ENCODE measurements at places on chromosomes 2 and 18.

GRCh38 chr2:170113168-170113894 lies 64.6 kb upstream of the MYO3B start:
- DNase-seq: no peak

GRCh38 chr2:170829036-170829435 lies 12.3 kb downstream of the GAD1 start:
- no peak for DNase-seq

GRCh38 chr2:222398446-222398885 lies 25.9 kb upstream of the SGPP2 start:
- no peak for DNase-seq

DNA sequence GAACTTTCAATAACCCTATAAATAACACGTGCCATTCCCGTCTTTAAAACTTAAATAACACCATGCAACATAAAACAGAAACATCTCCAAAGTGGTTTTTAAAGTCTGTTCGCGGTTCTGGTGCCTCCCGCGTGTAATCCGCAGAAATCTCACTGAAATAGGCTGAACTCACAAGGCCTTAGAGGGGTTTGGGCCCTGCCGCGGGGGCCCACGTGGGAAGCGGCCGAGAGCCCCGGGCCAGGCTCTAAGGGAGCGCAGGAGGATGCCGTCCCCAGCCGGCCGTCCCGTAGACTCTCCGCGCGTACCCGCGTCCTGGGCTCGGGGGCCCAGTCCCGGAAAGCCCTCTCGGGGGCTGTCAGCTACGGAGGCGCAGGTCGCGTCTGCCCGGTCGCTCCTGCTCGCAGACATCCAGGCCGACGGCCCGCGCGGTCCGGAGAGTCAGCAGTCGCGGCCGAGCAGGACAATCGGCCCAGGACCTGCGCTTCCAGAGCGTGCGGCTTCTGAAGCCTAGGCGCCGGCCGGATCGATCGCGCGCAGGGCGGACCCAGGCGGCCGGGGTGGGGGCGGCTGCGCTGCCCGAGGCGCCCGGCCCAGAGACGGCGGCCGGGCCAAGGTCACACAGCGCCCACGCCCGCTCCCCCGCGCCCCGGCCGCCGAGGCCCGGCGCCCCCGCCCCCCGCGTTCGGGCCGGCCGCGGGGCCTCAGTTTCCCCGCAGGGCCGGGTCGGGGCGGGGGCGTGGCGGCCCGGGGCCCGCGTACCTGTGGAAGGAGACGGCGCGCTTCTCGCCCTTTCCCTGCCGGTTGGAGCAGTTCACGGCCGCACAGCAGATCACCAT lies 558 bp downstream of the THAP4 start:
- DNase-seq: no peak

- peak; percentile 7 for DNase-seq
These were observed 124.6 kb downstream of the LRATD1 start for GRCh38 chr2:14756981-14757657.

DNA sequence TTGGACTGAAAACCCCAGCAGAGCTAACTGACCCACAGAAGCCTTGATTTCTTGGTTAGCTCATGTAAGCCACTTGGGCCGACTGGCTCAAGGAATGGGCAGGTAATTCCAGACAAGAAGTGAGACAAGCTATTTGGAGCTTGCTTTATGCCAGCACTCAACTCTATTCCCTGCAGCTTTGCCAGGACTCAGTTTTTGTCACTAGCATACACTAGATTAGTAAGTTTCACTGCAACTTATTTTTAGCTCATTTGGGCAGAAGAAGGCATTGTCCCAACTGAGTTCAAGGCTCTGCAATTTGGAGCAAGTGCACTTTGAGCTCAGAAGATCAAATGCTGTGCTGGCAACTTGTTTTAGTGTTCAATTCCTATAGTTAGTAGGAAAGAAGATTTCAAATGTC lies 116.1 kb downstream of the SLC4A3 start:
- DNase-seq: no peak

- no peak for DNase-seq
These were observed 19.8 kb downstream of the MAP4K4 start for GRCh38 chr2:101717071-101717845.

DNA sequence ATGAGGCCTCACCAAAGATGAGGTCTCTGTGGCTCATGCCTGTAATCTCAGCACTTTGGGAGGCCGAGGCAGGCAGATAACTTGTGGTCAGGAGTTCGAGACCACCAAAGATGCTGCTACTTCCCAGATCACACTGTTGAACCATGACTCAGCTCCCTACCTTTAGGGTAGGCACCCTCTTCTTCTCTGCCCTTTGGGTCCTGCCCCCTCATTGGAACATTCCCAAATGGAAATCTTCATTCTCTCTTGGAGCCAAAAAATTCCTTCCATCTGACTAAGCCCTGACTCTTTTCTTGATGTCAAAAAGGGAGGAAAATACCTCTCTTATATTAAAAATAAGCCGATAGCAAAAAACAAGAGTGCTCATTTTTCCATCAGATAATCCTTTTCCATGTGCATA lies 183.5 kb downstream of the PAX3 start:
- DNase-seq: no peak

DNA sequence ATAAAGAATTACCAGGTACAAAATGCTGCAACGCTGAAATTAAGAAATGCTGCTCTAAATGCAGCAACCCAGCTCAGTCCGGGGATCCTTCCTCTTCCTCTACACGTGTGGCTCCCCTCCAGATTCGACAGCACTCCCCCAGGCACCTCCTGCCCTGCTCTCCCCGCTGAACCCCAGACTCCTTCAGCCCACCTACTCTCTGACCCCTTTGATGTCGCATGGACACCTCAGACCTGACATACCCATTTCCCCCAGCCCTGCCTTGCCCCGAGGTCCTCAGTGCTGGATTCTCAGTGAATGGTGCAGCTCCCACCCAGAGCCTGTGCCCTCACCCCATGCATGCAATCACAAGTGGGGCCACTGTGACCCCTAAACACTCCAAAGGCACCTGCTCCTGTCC lies 4.6 kb upstream of the ADRA2B start:
- no peak for DNase-seq

- no peak for DNase-seq
These were observed 7.0 kb downstream of the TMEM131 start for GRCh38 chr2:97988722-97989121.

- DNase-seq: no peak
These were observed 51.1 kb downstream of the RTN4 start for GRCh38 chr2:54999182-54999581.

Data from NCI-H460 (cell line).